IPS DF 6.9 (cell line): ENCODE measurements at places on chromosomes 11 and 22.

DNA sequence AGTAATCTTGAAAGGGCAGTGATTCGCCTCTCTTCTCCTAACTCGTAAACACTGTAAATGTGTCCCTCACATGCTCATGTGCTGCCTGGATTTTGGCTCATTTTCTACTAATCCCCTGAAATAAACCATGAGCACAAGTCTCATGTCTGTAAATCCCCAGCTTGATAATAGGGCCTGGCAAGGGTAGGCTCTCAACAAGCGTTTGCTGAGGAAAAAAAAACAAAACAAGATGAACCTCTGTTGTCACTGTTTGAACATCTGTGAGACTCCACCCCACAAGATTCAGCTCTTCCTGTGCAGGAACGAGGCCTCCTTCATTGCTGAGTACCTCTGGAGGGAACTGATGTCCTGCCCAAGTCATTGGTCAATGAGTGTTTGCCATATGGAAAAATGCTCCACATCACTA is 4.5 kb upstream of the CYB5R2 start:
- DNase-seq = no peak

DNA sequence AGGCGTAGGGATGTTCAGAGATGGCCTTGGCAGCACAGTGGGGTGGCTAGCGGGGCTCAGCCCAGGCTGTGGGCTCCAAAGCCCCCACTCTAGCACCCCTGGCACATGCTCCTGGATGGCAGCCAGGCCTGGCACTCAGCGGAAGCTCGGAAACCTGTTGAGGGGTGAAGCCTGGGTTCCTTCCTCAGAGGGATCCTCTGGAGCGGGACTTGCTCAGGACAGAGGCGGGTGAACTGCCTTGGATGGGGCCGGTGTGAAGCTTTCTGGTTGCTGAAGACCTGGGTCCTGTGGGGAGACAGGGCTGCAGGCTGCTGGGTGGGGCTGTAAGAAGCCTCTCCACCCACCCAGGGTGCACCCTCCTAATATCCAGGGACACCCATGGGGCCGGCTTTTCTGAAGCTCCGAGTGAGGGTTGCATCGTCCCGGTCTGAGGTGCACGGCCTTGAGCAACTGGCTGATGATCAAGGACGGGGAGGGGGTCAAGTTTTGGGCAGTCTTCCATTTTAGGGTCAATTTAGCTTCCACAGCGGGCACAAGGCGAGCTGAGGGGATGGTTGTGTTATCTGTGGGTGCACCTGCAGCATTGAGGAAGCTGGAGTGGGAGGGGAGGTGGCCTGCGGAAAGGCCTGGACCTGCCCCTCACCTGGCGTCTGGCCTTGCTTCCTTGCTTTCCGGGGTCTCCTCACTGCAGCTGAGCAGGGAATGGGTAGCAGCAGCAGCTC is 5.2 kb downstream of the MRGPRE start:
- DNase-seq = no peak

GRCh38 chr11:93498161-93498560 is 45.0 kb downstream of the SMCO4 start:
- DNase-seq = no peak

- DNase-seq = no peak
Measured at GRCh38 chr11:123143921-123144320, 51.1 kb downstream of the CLMP start.

GRCh38 chr22:42310291-42311015 is 40.0 kb upstream of the TCF20 start:
- DNase-seq = no peak

DNA sequence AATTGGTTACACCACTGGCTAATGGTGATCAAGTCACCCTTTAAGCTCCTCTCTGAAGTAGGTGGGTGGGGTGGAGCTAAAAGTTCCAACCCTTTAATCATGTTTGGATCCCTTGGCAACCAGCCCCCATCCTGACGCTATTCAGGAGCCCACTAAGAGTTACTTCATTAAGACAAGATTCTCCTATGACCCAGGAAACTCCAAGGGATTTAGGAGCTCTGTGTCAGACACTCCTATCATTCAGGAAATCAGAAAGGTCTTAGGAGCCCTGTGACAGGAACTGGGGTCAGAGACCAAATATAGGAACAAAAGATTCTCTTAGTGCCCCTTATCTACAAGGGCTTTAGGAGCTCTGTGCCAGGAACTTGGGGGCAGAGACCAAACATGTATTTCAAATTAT is 141.3 kb downstream of the ATG16L2 start:
- no peak for DNase-seq

- DNase-seq = no peak
Measured at GRCh38 chr11:57597461-57597915, at the start of gene SERPING1. SERPING1 (plus strand) TSS chr11:57597685; CDS start chr11:57598271, 586 bp downstream.

- DNase-seq = no peak
Measured at GRCh38 chr11:130008326-130008725, 5.7 kb upstream of the PRDM10 start.

DNA sequence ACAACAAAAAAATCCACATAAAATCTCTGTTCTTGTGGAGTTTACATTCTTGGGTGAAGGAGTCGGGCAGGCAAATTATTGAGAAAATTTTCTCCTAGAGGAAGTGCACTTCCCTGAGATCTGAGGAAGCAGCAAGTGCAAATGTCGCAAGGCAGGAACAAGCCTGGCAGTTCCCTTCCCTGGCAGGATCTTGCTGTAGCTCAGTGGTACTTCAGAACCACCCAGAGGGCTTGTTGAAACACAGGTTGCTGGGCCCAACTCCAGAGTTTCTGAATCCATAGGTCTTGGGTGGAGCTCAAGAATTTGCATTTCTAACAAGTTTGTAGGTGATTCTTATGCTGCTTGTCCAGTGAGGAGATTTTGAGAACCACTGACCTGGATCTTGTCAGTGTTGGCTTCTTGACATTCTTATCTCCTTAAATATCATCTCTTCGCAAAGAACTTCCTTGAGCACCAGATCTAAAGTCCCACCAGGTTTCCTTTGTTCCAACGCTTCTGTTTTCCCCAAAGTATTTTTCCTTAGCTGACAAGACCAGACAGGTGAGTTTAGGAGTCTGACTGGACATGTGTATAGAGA is 9.6 kb downstream of the QSER1 start:
- no peak for DNase-seq

- no peak for DNase-seq
Measured at GRCh38 chr11:126118806-126119205, 56.1 kb upstream of the CDON start.

DNA sequence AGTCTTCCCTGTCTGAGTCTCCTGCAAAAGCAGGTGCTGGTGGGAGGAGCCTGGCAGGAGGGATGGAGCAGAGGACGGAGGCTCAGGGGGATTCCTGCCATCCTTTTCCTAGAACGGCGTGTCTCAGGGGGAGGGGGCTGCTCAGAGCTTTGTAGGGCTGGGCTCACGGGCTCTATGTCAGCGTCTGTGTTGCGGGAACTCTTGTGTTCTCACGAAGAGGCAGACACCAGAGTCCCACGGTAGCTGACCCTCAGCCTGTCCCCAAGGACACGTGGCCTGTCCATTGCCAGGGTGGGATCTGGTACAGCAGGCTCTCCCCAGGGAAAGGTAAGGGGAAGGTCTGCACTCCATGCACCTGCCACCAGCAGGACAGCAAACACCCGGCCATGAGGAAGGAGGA is 1505.2 kb downstream of the TBC1D22A start:
- DNase-seq = no peak

GRCh38 chr11:15727520-15727914 is 612.8 kb downstream of the INSC start:
- DNase-seq = no peak

GRCh38 chr11:39425226-39425625 is 2034.2 kb downstream of the LRRC4C start:
- DNase-seq = no peak

GRCh38 chr22:31616315-31616980 is 45.6 kb downstream of the PISD start:
- no peak for DNase-seq

- DNase-seq = no peak
Measured at GRCh38 chr22:20442485-20443284, 5.1 kb upstream of the SCARF2 start.

- DNase-seq = no peak
Measured at GRCh38 chr11:65373839-65374580, 8.4 kb downstream of the SLC25A45 start.

DNA sequence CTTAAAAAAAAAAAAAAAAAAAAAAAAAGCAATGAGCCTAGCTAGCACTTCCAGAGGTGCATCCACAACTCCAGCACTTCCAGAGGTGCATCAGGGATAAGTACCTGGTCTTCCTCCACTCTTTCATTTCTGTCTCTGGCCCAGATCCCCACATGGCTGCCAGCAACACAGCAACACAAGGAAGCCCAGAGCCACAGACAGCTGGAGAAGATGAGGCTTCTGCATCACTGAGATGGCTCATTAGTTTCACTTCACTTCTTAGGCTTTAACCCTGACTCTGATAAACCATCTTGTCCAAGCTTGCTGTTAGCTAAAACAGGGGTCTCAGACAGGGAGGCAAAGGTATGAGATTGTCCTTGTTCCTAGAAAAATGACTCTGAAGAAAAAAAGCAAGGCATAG is 35.6 kb downstream of the PC start:
- no peak for DNase-seq

GRCh38 chr11:35031346-35031745 is 107.6 kb upstream of the CD44 start:
- DNase-seq = no peak

DNA sequence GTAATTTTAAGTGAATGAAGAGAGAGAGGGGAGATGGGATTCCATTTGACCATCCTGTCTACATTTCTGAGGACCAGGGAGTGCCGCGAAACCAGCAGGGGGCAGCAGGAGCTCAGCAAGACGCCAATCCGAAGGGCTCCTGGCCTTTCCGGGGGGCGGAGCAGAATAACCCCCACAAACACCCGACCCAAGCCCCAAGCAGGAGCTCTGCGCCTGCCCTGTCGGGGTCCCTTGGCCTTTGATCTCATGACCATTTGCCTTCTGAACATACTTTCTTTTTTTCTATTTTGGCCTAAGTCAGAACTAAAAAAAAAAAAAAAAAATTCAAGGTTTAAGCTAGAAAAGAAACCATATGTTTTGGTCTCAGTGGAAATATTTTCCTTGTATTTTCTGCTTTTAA is 21.9 kb upstream of the SCN2B start:
- DNase-seq = no peak

DNA sequence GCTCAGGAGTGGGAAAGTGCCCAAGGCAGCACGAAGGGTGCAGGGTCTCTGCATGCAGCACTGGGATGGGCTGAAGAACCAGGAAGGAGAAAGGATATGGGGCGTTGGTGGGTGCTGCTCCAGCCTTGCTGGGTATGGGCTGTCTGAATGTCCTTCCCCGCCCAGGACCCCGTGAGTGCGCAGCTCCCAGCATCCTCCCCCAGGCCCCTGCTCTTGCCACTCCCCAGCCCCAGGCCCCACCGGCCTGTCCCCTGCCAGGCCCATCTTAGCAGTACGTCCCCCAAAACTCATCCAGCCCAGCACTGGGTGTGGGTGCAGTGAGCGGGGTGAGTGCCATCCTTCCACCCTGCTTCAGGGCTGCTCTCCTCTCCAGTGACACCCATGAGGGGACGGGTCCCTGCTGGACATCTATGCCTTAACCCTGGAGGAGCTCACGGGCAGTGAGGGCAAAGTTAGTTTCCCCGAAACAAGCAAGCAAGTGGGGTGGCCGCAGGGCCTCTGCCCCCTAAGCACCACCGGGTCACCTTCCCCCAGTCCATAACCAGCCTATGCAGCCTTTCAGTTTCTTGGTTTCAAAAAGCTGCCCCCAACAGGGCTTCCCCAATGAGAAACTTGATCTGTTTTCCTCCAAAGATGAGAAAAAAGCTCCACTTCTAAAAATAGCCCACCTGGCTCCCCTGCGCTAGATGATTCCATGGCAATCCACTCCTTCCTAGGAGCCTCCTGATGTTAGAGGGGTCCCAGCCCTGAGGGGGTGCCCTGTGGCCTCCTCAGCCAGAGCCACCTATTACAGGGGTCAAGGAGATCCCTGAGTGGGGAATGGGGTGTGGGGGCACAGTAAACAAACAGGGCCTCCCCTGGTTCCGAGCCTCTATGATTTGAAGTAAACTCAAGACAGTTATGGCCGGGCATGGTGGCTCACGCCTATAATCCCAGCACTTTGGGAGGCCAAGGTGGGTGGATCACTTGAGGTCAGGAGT is 103.8 kb downstream of the MORC2 start:
- no peak for DNase-seq

DNA sequence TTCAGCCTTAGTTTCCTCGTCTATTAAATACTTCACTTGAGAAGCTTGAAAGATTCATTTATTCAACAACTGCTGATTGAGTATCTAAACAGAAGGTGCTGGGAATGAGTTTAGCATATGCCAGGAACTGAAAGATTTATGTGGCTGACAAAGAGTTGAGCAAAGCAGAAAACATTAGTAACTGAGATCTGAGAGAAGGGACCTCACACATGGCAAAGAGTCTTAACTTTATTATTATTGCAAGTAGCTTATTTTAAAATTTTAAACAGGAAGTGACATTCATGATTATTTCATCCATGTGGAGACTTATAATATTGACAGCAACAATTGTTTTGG is 133.6 kb downstream of the CASP12 start:
- DNase-seq = no peak

- DNase-seq = no peak
Measured at GRCh38 chr22:32874976-32875375, 73.5 kb downstream of the TIMP3 start.

DNA sequence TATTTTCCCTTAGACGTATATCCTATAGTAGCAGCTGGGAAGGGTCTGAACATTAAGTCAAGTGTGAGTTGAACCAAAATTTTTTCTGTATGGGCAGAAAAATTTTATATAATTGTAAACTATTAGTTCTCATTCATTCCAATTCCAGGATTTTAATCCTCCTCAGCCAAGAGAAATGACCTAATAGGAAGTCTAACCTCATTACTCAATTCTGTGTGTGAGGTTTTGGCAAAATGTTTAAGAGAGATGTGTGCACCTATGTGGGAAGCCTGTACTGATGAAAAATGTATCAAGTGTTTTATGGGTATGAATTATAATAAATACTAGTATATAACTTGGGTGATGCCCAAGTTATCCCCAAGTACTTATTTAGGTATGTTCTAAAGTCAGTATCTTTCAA is 311.6 kb upstream of the PITPNB start:
- no peak for DNase-seq

GRCh38 chr11:45881708-45882368 is 3.6 kb upstream of the MAPK8IP1 start:
- no peak for DNase-seq

- DNase-seq = no peak
Measured at GRCh38 chr11:101126551-101127196, 2.9 kb downstream of the PGR start.

DNA sequence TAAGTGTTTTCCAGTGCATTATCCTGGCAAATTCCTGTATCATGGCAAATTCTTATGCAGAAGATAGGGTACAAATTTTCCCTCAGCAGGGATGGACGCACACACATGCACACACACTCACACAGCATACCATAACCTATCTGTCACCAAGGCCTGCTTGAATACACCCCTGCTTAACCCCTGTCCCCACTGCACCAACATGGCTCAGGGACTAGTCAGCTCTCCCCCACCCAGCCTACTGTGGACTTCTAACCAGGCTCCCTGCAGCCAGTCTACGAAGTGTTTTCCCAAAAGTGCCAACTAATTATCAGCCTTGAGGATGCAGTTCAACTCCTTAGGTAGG is 63.1 kb downstream of the RAB30 start:
- DNase-seq = no peak

- DNase-seq = no peak
Measured at GRCh38 chr11:10407055-10407454, 48.0 kb upstream of the AMPD3 start.

GRCh38 chr11:35671396-35672127 is 9.0 kb downstream of the TRIM44 start:
- DNase-seq = no peak
